ENCODE measurements at places on chromosomes 1 and 21. TPM values are rescaled to one million over a fixed set of nuclear protein-coding genes. Genes with fewer than 3 reads are reported as not detected.

C4BPA gene
- polyA plus RNA-seq: 6.1 TPM

TNN gene
- 2.4 TPM for polyA plus RNA-seq

LRRN2 gene
- 1.6 TPM for polyA plus RNA-seq

ERVH48-1 gene
- 1.5 TPM for polyA plus RNA-seq

LCE1C gene
- polyA plus RNA-seq: not detected

OLIG1 gene
- not detected for polyA plus RNA-seq

PDXK gene
- 39.6 TPM for polyA plus RNA-seq

GRCh38 chr1:205538235-205538840 is 33.9 kb downstream of the CDK18 start:
- DNase-seq: no peak

DNA sequence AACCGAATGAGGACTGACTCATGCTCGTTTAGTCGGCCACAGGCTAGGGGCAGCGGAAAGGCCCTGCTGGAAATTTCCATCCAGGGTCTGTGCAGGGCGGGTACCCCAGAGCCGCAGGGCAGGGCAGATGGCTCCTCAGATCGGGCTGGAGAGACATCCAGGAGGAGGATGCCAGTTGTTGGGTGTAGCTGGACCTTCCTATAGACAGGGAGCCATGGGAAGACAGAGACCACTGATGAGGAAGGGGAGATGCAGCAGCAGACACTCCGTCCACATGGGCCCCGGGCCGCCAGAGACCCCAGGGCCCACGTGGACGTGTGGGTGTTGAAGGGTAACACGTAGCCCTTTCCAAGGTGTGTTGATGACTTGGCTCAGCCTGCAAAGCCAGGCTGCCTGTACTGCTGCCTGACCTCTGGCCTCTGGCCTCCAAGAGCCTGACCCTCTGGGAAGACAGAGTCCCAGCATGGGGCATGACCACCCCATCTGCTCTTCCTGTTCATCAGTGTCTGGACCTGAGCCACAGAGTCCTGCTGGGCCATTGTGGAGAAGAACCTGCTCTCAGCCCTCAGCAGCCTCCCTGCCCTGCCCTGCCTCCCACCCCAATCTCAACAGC is 4.8 kb downstream of the GNG4 start:
- DNase-seq: no peak

DNA sequence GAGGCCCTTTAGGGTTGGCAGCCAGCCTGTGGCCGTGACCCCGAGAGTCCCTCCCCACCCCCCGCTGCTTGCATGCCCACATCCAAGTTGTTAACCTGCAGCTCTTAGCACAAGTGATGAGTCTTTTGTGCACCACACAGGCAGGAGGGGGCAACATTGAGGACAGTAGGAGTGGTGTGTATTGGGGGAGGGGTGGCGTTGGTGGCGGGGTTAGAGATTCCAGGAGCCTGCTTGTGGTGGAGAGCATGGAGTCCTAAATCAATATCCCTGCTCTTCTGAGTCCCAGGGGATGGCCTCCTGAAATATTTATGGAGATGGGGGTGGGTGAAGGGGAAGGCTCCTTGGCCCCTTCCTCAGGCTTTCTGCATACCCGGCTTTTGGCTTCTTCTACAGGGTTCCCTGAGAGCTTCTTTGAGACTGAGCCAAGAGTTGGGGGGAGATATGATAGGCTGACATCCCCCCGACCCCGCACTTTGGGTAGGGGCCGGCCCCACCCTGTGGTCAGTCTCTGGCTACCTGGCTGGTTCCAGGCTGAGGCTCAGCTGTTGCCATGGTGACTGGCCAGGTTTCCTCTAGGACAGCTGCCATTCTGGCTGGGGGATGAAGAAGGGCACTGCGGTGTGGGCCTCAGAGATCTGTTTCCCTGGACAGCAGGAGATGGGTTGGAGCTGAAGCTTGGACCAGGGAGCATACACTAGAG is 5.0 kb downstream of the CHRNB2 start:
- DNase-seq: no peak

DNA sequence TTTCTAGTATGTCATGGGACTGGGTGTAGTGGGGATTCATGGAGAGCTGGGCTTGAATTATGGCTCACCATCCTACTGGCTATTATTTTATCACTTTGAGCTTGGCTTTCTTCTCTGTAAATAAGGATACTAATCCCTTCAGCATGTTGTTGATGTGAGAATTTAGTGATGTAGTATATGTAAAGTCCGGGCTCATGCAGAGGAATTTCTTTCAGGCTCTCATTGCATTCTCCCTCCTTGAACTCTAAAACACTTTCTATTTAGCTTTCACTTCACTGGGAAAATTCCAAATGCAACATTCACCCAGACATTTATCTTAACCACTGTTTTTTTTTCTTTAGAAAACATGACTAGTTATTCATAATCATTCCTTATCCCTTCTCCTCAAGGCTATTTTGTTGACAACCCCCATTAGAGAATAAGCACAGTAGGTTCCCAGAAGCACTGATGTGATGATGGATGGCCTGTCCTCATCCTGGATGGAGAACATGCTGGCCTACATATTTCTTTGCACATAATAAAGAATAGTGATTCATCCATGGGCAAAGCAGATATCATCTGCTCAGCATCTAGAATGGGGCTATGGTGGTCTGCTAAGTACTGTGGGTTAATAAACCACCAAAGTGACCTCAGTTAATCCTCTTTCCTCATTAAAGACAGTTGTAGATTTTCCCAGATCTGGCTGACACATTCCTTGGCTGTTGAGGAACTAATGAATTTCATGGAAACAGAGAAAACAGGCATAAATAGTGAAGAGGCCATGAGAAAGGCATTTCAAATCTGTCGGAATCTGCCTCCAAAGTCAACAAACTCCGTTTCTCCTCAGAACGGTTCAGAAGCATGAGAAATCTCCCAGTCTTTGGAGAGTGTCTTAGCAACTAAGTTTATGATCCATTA is 68.0 kb upstream of the CYP2J2 start:
- DNase-seq: no peak

DNA sequence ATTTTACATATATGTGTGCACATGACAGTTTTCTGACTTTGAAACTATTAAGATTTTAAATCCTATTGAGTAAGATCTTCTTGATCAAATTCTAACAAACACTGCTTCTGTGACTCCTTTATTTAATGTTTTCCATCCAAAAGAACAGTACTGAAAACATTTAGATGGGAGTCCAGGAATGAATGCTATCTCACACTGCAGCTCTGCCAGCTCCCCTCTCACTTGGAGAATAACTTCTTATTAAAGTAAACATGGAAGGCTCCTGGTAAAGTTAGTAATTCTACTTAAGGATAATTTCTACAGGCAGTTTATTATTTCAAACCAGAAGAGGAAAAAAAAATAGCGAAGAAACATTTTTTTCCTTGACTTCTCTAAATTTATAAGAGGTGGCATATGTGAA is 349.1 kb downstream of the DPYD start:
- DNase-seq: no peak

- DNase-seq: no peak
Observed at GRCh38 chr1:215133532-215133931, 51.0 kb downstream of the KCNK2 start.

DNA sequence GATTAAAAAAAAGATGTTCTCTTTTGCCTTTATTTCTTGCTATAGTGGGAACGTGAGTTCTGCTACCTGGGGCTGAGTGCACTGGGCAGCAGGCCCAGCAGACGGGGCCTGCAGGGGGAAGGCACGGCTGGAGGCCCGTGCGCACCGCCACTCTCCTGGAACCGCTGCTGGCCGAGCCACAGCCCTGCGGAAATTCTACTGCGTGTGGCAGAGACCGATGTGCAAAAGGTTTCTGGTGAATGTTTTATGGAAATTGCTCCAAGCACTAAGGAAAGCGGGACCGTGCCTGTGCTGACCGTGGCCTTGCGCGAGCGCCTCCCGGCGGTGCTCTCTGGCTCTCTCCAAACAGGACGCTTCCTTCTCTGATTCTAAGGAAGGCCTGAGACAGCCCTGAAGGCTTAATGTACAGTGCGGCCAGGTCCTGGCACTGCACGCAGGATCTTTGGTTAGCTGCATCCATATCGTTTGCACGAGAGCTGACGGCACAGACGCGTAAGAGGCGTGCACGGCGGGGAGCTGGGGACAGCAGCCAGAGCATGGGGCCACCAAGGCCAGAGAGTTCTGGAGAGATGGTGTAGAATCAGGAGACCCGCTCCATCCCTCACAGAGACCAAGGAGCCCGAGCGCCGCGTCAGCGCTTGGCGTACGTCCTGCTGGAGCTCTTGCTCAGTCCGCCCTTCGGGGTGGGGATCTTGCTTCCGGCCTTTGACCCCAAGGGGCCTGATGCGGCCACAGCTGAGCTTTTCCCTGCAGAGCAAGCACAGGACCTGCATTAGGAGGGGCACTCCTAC is 18.7 kb upstream of the LRRC47 start:
- DNase-seq: no peak

DNA sequence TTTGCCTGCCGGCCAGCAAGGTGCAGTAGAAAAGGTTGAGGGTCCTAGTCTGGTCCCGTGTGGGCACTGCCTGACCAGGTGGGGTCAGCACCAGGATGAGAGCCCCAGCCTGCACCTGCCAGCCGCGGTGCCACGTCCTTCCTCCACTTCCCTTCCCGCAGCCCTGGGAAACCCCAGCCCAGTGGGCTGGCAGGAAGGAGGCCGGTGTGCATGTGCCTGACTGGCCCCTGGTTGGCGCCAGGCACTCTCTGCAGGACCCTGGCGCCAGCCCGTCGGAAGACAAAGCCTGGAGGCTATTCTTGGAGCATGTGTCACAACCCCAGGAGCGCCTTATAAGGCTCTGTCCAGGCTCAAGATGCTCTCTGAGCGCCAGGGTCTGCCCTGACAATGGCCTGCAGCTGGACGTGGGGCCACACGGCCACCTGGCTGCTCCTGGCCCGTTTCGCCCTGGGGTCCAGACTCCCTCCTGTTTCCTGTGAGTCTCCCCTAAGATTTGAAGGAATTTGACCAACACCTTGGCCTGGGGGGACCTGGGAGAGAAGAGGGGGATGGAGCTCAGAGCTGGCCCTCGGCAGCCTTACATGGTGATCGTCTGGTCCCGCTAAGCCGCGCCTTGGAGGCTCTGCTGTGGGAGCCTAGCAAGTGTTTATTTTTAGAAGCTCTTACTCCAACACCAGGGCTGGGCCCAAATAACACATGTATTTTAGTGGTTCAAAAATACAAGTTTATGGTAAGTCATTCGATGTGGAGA is 31.9 kb upstream of the POFUT2 start:
- no peak for DNase-seq

- no peak for DNase-seq
Observed at GRCh38 chr1:211280910-211281309, 21.7 kb downstream of the RCOR3 start.
